Common myeloid progenitor, CD34-positive (primary cell): ENCODE measurements at places on chromosomes 3 and 15.

DNA sequence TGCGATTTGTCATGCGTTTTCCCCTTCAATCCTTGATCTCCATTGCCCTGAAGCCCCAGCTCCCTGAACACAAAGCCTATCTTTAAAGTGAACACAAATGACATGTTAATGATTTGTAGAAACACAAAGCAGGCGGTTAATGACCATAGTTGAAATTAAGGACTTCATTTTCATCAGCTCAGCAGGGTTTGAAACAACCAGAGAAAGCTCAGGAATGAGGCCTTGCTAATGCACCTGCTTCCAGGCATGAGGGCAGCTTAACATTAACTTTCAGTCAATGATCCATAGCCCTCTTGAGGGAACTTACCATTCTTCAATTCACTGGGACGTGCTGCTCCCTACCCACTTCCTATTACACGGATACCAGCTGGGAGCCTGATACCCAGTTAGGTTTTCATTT lies 427.2 kb upstream of the CBLB start:
- no peak for DNase-seq

GRCh38 chr15:62929000-62929357 lies 113.6 kb upstream of the TPM1 start:
- no peak for DNase-seq

DNA sequence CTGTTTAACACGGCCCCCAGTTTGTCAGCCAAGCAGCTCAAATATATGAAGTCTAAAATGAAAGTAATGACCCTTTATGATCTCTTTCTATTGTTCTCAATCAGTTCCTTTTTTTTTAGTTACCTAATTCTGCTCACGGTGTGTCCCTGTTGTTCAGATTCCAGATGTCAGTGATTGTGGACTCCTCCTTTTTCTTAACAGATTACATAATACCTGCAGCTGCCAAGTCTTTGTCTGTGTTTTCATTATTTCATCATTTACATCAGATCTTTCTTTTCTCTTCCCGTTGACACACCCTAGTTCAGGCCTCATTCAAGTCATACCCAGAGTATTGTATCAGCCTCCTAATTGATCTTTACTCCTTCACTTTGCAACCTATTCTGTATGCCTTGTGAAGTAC lies 56.1 kb upstream of the SKIL start:
- DNase-seq, result no peak

DNA sequence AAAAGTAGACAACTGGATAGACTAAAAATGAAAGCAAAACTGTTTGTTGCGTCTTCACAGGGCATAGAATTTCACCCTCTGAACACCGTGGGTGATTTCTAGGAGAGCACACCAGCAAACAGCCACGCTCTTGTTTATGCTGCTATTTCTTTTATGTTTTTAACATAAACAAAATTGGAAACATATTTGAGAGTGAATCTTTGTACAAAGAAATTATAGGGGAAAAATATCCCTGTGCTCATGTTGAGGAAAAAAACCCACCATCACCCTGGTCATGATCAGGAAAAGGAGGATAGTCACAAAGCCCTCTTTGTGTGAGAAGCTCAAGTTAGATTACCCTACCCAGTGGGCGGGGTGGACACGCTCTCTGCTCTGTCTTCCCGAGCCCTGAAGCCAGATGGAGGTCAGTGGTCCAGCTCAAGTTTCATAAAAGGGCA lies 313.3 kb downstream of the SATB1 start:
- DNase-seq, result peak; percentile 79

GRCh38 chr3:12507591-12508281 lies 23.5 kb downstream of the TSEN2 start:
- no peak for DNase-seq

GRCh38 chr3:55413236-55413635 lies 73.9 kb downstream of the WNT5A start:
- DNase-seq, result no peak

DNA sequence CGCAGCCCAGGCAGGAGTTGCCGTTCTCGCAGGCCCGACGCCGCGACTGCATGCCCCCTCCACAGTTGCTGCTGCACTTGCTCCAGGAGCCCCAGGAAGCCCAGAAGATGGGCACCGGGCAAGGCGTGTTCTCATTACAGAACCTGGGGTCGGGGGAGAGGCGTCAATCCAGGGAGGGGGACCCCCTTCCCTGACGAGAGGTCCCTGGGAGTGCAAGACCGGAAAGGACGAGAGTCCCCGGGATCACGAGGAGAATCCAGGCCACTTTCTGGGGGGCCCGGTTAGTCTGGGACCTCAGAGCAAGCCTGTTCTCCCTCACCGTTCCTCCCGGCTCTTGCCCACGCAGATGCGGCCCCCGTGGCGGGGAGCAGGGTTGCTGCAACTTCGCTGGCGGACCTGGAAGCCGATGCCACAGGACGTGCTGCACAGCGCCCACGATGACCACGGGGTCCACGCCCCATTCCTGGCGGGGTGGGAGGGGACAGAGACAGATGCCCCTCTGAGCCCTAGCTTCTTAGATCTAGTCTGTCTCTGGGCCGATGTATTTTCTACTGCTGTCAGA lies 113.9 kb downstream of the SEMA5B start:
- peak; percentile 17 for DNase-seq

GRCh38 chr3:15290736-15291135 lies 41.6 kb downstream of the SH3BP5 start:
- DNase-seq, result no peak

- no peak for DNase-seq
These were observed 236.2 kb upstream of the THBS1 start for GRCh38 chr15:39344662-39345141.

- no peak for DNase-seq
These were observed 298.6 kb downstream of the ADAMTS17 start for GRCh38 chr15:100043068-100043641.

- no peak for DNase-seq
These were observed 132.6 kb upstream of the CTDSPL start for GRCh38 chr3:37729119-37729518.

DNA sequence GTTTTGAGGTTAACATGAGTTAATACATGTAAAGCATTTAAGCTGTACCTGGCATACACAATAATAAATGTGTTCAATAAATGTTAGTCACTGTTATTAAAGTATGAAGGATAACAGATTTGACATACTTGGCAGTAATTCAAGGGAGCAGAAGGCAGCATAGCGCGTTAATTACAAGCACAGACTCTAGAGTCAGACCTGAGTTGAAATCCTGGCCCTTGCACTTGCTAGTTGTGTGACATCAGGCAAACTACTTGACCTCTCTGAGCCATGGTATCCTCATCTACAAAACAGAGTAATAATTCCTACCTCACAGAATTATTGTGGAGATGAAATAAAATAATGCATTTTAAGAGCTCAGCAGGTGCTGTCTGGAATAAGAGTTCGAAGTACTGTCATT lies 5.4 kb downstream of the IFT122 start:
- DNase-seq, result no peak

DNA sequence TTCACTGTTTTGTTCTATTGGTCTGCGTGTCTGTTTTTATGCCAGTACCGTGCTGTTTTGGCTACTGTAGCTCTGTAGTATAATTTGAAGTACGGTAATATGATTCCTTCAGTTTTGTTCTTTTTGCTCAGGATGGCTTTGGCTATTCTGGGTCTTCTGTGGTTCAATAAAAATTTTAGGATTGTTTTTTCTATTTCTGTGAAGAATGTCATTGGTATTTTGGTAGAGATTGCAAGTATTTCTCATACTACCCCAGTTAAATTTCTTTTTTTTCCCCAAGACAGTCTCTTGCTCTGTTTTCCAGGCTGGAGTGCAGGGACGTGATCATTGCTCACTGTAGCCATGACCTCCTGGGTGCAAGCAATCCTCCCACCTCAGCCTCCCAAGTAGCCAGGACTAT lies 53.4 kb downstream of the STARD9 start:
- DNase-seq, result no peak

DNA sequence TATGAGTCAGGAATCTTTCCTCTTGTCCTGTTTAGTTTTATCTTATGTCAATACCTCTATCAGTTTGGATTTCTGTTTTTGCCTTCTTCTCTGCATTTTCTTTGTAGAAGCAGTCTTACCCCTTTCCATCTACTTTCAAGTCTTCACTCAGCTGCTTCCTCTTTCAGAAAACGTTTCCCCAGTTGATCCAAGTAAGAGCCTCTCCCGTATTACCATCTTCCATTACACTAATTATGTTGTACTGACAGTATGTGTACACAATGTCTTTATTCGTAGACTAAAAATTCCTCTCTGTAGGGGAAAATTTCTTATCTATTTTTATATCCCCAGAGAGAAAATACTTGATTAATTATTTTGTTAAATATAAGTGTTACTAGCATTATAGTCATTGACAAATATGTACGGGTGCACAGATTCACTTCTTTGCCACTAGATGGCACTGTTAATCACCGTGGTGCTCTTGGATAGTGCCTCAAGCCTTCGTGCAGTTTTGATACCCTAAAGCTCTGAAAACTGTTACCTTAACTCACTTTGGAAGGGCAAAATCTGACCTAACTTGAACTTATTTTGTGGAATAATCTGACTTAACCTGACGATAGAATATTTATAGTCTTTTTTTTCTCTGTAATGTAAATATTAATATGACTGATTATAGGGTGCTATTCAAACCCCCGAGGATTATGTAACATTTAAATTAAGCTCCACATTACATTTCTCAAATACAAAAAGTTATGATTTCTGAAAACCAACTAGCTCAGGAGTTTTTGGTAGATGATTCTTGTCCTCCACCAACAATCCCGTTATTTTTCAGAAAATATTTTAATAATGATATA lies 74.2 kb upstream of the POU1F1 start:
- DNase-seq, result peak; percentile 59

DNA sequence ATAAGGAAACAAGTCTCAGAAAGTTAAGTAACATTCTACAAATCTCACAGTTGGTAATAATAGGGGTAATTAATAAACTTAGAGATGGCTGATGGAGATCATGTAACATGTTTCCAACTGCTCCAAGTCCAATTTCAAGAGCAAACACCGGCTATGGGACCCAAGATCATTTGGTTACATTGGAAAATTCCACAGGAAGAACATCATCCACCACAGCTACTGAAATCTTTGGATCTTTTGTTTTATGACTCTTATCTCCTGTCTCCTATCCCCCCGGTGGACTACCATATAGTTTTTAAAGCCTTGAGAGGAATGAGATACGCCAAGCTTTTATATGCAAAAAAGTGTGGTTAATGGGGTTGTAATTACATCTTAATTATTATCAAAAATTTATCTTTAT lies 216.1 kb downstream of the WNT5A start:
- DNase-seq, result no peak

GRCh38 chr3:110384601-110385000 lies 687.0 kb upstream of the NECTIN3 start:
- no peak for DNase-seq

GRCh38 chr3:169158379-169158778 lies 505.1 kb downstream of the MECOM start:
- no peak for DNase-seq

DNA sequence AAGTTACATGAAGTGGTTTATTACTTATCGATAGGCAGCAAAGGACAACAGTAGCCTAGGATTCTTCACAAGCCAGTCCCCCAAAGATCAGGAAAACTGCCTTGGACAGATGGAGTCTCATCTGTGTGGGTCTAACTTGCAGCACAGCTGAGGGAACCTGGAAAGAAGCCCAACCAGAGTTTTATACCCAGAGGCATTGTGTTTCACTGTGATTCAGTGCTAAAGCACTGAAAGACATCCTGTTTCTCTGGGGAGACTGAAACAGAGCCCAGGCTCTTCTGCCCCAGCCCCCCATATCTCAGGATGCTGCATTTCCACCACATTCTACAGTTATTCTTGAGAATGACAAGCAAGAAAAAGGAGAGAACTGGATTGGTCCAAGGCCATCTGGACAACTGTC lies 48.2 kb upstream of the PYDC2 start:
- DNase-seq, result no peak

DNA sequence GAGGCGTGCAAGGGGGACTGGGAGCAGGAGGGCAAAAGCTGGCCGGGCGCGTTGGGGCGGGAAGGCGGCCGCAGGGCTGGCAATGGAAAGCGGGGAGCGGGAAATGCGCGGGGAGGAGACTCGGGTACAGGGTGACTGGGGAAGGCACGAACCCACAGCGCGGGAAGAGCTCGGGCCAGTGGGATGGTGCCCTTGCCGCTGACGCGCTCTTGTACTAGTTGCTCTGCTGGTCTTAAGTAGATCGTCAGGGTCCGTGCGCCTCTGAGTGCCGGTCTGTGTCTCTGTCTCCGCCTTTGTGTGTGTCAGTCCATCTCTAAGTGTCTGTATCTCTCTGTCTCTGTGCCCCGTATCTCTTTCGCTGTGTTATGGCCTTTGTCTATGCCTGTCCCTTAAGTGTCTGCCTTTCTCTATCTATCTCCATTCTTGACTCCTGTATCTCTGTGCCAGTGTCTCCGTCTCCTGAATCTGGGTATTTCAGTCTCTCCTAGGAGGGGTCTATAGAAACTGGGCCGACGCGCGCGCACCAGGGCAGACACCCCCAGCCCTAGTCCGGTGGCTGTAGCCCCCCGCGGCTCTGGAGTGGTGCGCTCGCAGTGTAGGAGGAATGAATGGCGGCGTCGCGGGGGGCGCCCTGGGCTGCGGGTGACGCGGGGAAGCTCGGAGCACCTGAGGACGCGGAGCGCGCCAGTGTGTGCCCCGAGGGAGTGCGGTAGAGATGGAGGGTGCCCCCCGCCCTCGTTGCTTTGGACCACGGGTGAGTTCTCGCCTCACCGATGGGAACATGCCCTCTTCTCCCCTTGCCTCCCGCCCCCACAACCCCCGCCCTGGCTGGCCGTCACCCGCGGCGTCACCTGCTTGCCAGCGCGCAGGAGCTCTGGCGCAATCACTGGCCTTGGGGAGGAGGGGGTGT lies 756 bp upstream of the CAMK2N2 start:
- no peak for DNase-seq

GRCh38 chr3:100869787-100870186 lies 123.4 kb downstream of the ABI3BP start:
- DNase-seq, result no peak
